ENCODE measurements at places on chromosomes 1 and 21.
A peak's percentile ranks its signal among the peaks of the same experiment; 100 is the strongest.

DNA sequence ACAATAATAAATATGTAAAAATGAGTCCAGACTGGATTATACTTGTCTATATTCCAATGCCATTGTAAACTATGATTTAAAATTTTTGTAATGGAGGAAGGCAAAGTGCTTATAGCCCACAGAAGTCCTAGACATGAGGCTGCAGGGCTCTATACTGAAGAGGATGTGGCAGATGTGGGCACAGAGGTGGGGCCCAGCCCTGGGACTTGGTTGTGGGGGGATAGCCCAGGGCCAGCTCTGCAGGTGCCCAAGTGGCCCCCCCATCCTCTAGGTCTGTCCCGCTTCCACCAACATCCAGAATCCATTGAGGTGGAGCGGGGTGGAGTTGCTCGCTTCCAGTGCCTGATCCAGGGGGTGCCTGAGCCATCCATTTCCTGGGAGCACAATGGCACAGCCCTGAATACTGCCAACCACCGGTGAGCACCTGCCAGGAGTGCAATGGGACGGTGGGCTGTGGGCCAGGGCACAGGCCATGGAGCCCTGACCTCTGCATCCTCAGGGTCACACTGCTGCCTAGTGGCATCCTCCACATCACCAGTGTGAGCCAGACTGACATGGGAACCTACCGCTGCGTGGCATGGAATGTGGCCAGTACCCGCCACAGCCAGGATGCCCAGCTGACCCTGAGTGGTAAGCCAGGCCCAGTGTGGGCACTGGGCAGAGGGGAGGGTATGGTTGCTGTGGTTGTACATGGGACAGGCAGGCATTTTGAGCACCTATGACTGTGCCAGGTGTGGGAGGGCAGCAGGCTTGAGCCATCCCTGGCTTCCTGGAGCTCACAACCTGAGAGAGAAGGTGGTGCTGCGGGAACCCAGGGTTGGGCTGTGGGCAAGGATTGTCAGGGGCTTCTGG is 21.0 kb downstream of the SLC27A3 start:
- DNase-seq, result no peak

- no peak for DNase-seq
These were observed 650.8 kb downstream of the PLPP3 start for GRCh38 chr1:55928576-55928975.

GRCh38 chr1:229845410-229846138 is 219.5 kb downstream of the URB2 start:
- no peak for DNase-seq

- DNase-seq, result peak; percentile 24
These were observed 150.1 kb upstream of the FGGY start for GRCh38 chr1:59146651-59147358.

DNA sequence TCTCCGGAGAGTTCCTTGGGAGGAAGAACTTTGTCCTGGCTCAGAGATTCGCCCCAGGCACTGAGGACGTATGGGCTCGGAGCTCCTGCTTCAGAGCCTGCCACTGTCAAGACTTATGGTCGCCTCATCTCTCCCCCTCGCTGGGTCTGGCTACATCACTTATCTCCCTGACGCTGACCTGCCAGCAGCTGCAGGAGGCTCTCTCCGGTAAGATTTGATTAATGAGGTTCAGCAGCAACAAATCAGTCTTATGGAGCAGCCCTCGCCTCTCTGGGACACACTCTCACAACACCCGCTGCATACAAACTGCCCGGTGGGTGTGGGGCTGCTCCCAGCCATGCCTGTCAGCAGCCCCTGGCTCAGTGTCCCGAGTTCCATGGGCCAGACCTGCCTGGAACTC is 297.8 kb downstream of the RRAGC start:
- no peak for DNase-seq

DNA sequence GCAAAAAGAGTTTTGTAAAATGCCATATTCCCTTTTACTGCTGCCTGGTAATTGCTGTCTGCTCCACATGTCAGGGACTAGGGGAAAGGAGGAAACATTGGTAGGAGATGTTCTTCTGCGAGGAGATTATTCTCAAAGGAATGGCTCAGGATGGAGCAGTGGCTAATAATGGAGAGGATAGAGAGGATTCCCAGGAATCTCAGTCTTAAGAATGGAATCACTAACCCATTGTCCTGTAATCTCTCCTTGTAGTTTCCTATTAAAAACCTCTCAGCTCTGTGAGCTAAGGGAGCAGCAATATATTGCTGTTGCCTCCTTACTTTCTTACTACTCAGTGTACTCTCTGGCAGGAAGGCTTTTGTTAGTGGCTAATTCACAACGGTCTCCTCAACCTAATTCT is 175.4 kb downstream of the HS2ST1 start:
- DNase-seq, result no peak

- DNase-seq, result no peak
These were observed 90.5 kb upstream of the ADAR start for GRCh38 chr1:154698320-154699096.

DNA sequence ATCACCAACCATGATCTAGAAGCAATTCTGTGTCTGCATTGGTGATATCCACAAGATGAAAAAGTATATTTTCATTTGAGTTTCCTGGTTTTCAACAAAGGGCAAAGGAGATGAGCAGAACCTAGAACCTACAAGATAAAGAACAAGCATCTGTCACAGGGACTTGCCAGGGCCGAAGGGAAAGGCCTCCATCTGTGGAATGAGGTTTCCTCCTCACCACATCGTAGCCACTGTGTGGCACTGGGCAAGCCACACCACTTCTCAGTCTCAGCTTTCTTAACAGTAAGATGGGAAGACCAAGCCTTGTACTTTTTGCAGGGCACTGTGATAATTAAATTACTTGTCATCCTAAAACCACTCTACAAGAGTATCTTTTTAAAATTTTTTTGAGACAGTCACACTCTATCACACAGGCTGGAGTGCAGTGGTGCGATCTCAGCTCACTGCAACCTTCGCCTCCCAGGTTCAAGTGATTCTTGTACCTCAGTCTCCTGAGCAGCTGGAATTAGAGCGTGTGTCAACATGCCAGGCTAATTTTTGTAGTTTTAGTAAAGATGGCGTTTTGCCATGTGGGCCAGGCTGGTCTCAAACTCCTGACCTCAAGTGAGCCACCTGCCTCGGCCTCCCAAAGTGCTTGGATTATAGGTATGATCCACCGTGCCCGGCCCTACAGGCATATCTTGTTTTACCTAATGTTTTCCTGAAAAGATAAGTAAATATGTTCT is 45.8 kb downstream of the ARHGEF11 start:
- no peak for DNase-seq

GRCh38 chr1:48654606-48655210 is 122.0 kb downstream of the BEND5 start:
- no peak for DNase-seq

GRCh38 chr1:197806718-197807117 is 31.4 kb upstream of the DENND1B start:
- no peak for DNase-seq

DNA sequence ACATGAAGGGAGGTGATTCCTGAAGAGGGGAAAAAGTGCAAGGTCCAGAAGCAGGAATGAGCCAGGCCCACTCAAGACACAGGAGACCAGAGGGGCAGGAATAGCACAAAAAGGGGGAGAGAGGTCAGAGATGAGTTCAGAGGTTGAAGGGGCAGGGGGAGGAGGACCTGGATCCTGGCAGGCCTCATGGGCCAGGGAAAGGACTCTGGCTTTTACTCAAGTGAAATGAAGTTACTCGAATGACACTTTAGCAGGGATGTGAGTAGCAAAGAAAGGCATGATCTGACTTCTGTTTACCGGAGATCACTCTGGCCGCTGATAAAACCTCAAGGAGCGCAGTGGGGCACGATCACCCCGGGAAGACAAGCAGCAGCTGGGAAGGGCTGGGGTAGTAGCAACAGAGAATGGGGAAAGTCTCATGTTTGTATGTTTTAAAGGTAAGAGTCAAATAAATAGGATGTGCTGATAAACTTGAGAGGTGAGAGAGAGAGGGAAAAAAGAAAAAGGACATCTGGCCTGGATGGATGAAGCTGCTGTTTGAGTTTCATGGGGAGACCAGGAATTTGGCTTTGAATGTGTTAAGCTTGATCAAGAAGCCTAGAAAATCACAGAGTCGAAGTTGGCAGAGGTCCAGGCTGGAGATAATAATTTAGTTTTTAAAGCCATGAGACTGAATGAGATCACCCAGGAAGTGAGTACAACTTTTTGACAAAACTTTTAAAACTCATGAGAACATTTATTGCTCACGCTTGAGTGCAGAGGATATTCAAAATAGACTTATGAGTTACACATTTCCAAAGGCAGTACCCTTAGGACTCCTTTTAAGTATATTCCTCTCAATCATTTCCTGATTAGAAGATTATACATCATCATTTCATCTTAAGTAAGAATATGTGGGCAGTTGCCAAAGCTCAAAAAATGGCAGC is 156.0 kb downstream of the RERE start:
- DNase-seq, result no peak

GRCh38 chr1:184705271-184705670 is 49.4 kb downstream of the EDEM3 start:
- no peak for DNase-seq

GRCh38 chr1:79293611-79294010 is 287.1 kb upstream of the ADGRL4 start:
- DNase-seq, result no peak

GRCh38 chr1:38700077-38700470 is 159.5 kb downstream of the RRAGC start:
- no peak for DNase-seq

DNA sequence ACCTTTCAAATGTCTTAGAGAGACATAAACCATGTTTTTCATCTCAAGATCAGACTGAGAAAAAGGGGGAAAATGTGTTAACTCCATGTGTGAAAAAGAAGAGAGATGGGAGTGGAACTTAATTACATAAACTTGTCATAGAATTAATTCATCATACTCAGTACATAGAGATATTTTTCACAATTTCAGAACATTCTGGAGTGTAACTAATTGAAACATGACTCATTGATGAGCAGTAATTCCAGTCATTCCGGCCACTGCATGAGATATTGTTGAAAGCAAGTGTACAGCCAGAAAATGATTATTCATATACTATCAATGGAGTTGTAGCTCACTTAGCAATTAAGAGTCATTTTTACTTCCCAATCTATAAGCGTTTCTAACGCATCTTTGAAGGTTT is 739.3 kb downstream of the LTN1 start:
- no peak for DNase-seq

GRCh38 chr1:26164036-26164860 is 4.5 kb downstream of the C1orf232 start:
- DNase-seq, result peak; percentile 52

DNA sequence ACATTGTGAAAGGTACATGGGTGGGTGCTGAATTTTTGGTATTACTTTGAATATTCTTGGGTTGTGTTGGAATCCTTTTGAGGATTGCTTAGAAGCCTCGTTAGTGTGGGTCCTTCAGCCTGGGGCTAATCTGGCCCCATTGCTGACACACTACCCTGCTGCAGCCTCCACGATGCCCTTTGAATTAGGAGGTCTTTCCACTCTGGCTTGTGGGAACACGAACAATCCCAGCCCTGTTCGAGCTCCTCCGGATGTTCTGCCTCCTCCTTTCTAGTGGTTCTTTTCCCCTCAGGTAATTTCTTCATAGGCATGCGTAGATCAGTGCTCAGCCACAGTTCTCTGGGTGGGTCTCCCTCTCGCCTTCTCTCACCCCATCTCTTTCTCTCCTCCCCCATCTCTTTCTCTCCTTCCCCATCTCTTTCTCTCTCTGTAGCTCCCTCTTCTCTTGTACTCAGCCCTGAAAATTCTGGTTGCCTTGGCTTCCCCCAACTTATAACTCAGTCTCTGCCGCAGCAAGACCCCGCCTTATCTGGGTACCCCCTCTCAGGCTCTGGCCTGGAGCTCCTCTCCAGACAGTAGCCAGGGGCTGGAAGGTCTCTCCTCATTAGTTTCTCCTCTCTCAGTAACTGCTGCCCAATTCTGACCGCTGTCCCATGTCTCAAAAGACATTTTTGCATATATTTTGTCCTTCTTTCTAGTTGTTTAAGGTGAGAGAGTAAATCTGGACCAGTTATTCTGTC is 46.0 kb upstream of the SLC19A1 start:
- DNase-seq, result no peak

GRCh38 chr1:36816348-36816747 is 218.0 kb downstream of the GRIK3 start:
- DNase-seq, result no peak

- no peak for DNase-seq
These were observed 35.3 kb upstream of the DNASE2B start for GRCh38 chr1:84363019-84363418.

DNA sequence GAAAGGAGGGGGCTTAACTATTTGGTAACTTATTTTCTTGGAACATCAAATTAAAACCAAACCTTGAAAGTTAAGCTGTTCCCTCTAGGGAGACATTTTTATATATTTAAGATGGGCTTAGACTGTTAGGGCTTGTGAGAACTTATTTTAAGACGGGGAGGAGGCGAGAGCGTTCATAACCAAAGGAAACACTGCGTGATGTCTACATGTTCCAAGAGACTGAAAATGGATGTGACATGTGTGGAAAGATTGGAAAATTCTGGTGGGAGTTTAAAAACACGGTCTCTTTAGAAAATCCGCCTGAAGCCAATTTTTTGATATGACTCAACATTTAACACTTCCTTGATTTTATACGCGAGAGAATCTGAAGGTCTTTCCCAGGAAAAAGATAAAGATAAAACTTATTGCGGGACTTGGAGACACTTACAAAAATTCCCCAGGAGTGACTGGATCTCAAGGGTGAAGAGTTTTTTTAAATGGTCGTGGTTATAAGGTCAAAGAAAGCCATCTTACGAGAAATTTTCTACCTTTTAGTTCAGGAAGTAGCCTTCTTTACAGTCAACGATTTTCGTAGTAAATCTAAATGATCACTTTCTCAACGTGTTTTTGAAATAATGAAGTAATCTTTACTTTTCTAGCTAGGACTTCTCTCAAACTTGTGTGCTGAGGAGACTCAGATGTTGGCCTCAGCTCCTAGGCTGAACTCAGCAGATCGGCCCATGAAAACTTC is 828 bp downstream of the PNRC2 start:
- no peak for DNase-seq

- no peak for DNase-seq
These were observed 163.9 kb downstream of the LEPR start for GRCh38 chr1:65584399-65584798.

GRCh38 chr1:86846164-86846647 is 67.7 kb downstream of the SELENOF start:
- DNase-seq, result no peak

- peak; percentile 94 for DNase-seq
These were observed at the start of gene PRKCZ for GRCh38 chr1:2049718-2050431. Gene PRKCZ (plus strand): TSS chr1:2050411. CDS start chr1:2050631, 220 bp downstream.

DNA sequence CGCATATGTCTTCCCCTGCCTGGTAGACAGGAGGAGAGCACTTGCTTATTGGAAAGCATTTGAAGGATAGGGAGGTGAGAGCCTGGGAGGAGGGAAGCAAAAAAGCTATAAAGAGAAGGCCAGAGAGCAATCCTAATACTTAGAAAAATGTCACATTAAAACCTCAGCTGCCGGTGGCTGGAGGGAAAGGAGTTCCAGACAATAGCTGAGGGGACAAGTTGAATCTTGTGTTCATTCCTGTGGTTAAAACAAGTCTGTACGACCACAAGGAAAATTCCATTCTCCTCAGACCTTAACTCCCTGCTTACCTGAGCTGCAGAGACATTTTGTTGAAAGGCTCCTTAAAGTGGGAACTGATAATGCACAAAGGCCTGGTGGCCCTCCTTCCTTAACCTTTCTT is 218.8 kb upstream of the CAMK1G start:
- no peak for DNase-seq
